ENCODE measurements at places on chromosomes 5 and 9. TPM values are rescaled to one million over a fixed set of nuclear protein-coding genes. Genes with fewer than 3 reads are reported as not detected.

The MAML1 gene
- total RNA-seq, result 17.9 TPM

The CDH9 gene
- total RNA-seq, result not detected

The ZDHHC11B gene
- 0.40 TPM for total RNA-seq

The C5orf63 gene
- total RNA-seq, result 2.9 TPM

The PCDHGA4 gene
- not detected for total RNA-seq

The TAF11L10 gene
- total RNA-seq, result not detected

DNA sequence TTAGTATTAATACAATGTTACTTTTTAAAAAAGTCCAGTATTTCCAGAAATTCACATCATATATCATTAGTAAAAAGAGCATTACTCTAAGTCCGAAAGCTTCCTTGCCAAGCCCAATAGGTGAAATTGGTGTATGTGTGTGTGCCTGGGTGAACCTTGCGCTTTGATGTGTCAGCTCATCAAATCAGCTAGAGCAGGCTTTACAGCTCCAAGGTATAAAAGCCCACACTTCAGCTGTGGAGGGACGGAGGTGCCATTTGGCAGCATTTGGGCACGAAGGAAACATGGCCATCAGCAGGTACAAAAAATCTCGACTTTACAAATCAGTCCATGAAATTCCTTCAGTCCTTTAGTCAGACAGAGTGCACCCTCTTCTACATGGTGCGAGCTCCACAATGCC lies 76.5 kb upstream of the IL7R start:
- no peak overlapping the region for H3K27ac ChIP-seq
- H3K27me3 ChIP-seq, result no peaks in the 10 kb centered on the region
- H3K4me3 ChIP-seq, result no peak overlapping the region
- H3K4me1 ChIP-seq, result peaks cover 8% of the 10 kb centered on the region

GRCh38 chr5:135458921-135459331 lies 6.8 kb upstream of the TIFAB start:
- no peak overlapping the region for H3K27ac ChIP-seq
- no peaks in the 10 kb centered on the region for H3K36me3 ChIP-seq
- peak; percentile 32 for DNase-seq

DNA sequence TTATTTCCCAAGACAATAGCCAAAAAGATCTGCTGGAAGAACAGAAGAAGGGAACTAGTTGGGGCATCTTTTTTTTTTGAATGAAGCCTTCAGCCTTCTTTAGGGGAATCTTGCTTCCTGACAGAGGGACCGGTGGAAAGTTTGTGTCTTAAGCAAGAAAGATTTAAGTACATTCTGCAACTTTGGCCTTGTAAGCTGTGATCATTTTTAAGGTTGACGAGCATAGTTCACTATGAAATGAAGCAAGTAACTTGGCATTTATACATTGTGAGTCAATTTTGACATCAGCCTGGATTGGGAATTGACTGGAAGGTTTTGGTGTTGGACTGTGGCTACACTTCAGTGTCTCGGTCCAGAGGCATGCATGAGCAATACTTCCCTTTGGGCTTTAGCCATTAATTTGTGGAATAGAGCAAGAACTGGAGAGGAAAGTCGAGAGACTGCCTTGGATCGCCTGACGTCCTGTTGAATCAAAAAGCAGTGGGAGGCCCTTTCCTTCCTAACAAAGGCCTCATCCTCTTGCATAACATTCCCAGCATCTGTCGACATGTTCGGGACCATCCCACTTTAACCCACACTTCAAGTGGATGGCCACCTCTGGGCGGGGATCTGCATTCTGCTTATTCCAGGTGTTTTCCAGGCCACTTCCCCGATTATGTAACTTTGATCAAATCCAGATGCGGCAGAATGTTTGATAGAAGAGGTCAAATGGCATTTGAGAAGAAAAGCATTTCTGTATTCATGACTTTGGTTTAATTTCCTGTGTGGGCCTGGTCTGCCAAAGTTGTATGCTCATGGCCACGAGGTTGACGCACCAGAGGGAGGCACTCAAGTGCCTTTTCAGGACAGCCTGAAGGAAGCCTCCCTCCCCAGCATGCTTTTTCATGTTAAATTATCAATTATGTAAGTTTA lies 12.5 kb downstream of the ABL1 start:
- H3K36me3 ChIP-seq, result no peaks in the 10 kb centered on the region
- peak overlapping the region; percentile 92 for H3K27ac ChIP-seq
- peak; percentile 91 for DNase-seq
- peaks cover 39% of the 10 kb centered on the region for H3K4me1 ChIP-seq
- peak overlapping the region; percentile 57 for H3K4me3 ChIP-seq

DNA sequence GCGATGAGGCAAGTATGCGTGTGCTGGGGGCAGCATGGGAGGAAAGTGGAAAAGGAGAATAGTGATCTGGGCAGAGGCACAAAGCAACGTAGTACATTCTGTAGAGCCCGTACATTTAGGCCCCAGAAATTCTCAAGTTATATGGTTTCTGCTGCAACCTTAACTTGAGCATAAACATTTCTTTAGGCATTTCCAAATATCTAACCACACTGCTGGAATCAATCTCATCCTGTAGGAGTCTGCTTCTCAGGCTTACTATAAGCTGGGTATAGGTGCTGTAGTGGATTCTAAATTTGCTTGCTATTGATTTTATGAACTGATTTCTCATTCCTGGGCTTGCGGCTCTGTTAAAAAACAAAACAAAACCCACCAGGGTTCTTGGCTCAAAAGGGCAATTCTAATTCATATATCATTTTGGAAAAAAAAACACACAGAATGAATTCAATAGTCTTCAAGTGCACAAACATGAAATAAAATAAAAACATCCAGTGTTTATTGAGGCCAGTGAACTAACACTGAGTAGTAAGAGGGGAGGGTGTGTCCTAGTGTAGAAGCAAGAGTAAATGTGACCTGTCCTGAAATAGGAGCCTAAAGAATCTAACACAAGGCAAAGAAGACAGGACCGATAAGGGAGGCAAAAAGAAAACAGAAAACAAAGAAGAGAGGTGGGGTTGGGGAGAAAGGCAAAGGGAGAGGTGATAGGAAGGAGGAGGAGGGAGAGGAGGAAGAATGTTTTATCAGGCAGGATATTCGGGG lies 145.5 kb upstream of the LHFPL2 start:
- no peak overlapping the region for H3K27ac ChIP-seq
- peak; percentile 12 for DNase-seq
- no peaks in the 10 kb centered on the region for H3K27me3 ChIP-seq
- no peaks in the 10 kb centered on the region for H3K36me3 ChIP-seq

DNA sequence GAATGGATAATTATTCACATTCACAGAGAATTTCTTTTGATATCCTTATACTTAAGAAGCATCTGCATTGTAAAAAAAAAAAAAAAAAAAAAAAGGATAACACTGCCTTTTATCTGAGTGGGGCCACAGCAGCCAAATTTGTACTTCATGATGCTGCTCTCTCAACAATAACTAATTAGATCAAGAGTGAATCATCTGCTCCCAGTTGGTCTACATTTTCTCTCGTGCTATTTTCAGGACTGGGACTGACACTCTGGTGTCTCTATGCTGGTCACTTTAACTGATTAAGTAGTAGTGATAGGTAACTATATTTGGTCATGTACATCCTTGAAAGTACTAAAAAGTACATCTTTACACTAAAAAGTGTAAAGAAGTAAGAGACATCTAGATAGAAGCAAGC lies 90.1 kb downstream of the RFX3 start:
- DNase-seq, result no peak
- H3K4me1 ChIP-seq, result no peaks in the 10 kb centered on the region
- no peak overlapping the region for H3K4me3 ChIP-seq
- H3K27me3 ChIP-seq, result no peaks in the 10 kb centered on the region

DNA sequence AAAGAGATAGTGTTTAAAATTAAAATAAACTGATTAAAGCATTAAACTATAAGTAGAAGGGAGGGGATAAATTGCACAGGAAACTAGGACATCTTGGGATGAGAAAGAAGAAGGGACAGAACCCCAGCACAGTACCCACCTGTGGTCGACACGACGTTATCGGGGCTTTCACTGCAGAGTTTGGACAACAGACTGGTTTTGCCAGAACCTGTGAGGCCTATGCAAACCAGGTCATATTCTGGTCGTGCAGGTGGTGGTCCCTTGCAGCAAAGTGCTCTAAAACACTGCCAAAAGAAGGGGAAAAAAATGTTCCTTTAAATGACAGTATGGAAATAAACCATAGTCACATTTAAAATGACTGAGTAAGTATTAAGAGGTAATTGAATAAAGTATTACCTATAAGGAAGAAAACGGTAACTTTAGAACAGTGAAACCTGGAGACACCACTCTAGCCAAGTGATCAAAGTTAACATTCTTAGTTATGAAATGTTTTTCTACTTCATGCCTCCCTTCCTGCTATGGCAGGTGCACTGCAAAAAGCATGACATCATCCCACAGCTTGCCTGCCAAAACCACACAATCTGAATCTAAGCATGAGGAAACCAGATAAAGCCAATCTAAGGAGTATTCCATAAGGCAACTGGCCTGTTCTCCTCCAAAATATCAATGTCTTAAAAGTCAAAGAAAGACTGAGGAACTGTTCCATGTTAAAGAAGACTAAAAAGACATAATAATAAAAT lies 138.6 kb downstream of the ARL15 start:
- H3K36me3 ChIP-seq, result no peaks in the 10 kb centered on the region
- no peaks in the 10 kb centered on the region for H3K4me1 ChIP-seq
- peak; percentile 3 for DNase-seq
- no peak overlapping the region for H3K27ac ChIP-seq
- no peaks in the 10 kb centered on the region for H3K27me3 ChIP-seq

- H3K27me3 ChIP-seq, result no peaks in the 10 kb centered on the region
- H3K4me1 ChIP-seq, result 0 out of 2 replicates have a peak, but pooled peaks cover 6% of the 10 kb centered on the region
- H3K36me3 ChIP-seq, result no peaks in the 10 kb centered on the region
- no peak overlapping the region for H3K27ac ChIP-seq
- no peak for DNase-seq
- no peak overlapping the region for H3K4me3 ChIP-seq
These were observed 159.7 kb downstream of the MUSK start for GRCh38 chr9:110828264-110828663.

- H3K27ac ChIP-seq, result no peak overlapping the region
- H3K27me3 ChIP-seq, result no peaks in the 10 kb centered on the region
- DNase-seq, result no peak
- H3K4me3 ChIP-seq, result no peak overlapping the region
- H3K4me1 ChIP-seq, result no peaks in the 10 kb centered on the region
These were observed 500.1 kb downstream of the GABRG2 start for GRCh38 chr5:162567644-162568043.

DNA sequence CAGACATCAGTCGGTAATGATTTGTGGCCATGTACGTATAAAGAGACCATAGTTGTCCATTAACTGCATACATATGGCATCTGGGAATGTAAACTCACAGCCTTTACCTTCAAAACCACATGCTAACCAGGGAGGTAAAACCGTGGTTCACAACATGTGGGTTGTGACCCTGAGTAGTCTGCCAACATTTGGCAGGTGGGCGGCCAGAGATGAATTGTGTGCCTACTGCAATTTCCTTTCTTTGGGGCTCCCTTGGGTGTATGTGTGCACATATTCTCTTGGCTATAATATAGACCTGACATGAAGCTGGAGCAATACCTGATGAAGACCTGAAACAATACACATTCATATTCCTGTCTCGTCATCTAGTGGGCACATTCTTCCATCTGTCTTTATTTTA lies 396.0 kb downstream of the MLLT3 start:
- H3K27ac ChIP-seq, result no peak overlapping the region
- no peaks in the 10 kb centered on the region for H3K36me3 ChIP-seq
- no peaks in the 10 kb centered on the region for H3K4me1 ChIP-seq
- peaks cover 15% of the 10 kb centered on the region for H3K27me3 ChIP-seq

GRCh38 chr5:6349387-6349786 lies 29.0 kb downstream of the MED10 start:
- H3K27me3 ChIP-seq, result no peaks in the 10 kb centered on the region
- no peak overlapping the region for H3K4me3 ChIP-seq
- DNase-seq, result peak; percentile 45
- 0 out of 2 replicates have a peak, but pooled peaks cover 3% of the 10 kb centered on the region for H3K4me1 ChIP-seq
- no peak overlapping the region for H3K27ac ChIP-seq
- H3K36me3 ChIP-seq, result no peaks in the 10 kb centered on the region

DNA sequence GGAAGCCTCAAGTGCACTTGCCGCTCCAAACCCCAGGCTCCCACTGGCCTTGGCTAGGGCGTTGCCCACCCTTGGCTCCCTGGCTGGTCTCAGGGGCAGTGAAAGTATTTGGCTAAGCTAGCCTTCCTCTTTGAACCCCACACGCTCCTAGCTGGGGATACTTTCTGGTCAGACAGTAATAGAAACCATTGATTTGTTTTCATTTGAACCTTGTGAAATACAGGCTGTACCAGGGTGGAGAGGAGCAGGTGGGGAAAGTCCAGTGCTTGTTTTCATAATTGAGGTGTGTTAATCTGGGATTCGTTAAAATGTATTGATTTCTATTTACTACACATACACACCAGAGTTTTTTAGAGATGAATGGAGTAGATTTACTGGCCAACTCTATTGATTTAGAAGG lies 45.9 kb upstream of the TRMT10B start:
- H3K36me3 ChIP-seq, result no peaks in the 10 kb centered on the region
- peaks cover 28% of the 10 kb centered on the region for H3K27me3 ChIP-seq
- H3K4me3 ChIP-seq, result no peak overlapping the region
- H3K27ac ChIP-seq, result no peak overlapping the region
